Ovary (tissue), 10 donors: ENCODE measurements at places on chromosomes 7 and 10. TPM values are rescaled to one million over a fixed set of nuclear protein-coding genes. Genes with fewer than 3 reads are reported as not detected.

- peak; percentile 87 for DNase-seq
Measured at GRCh38 chr7:100088621-100089457, at the start of gene COPS6. Gene COPS6, plus strand, starts transcription at chr7:100088969. Its CDS starts 22 bp downstream, at chr7:100088991.

The GPNMB gene
- 64.1 TPM for total RNA-seq

GRCh38 chr10:124045276-124045675 lies 48.1 kb downstream of the CHST15 start:
- no peak for DNase-seq

The ADRB1 gene
- total RNA-seq, result 1.1 TPM

GRCh38 chr7:103387242-103387641 lies 39.8 kb downstream of the PSMC2 start:
- no peak for DNase-seq

- no peak for DNase-seq
Measured at GRCh38 chr7:100964630-100965029, 4.7 kb upstream of the MUC12 start.

DNA sequence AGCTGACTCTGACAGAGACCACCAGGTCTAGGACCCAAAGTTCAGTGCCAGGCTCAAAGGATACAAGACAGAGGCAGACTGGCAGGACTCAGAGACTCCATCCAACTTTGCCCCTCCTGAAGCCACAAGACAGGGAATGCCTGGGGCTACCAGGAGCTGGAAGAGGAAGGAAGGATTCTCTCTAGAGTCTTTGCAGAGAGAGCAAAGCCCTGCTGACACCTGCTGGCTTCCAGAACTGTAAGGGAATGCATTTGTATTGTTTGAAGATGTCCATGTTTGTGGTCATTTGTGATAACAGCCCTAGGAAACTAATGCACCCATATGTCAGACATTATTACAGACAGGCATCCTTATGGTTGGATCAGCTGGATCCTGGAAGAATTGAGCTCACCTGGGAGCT lies 132.3 kb upstream of the C7orf33 start:
- no peak for DNase-seq

The VSTM4 gene
- 17.3 TPM for total RNA-seq

- no peak for DNase-seq
Measured at GRCh38 chr7:31119249-31119648, 67.1 kb downstream of the ADCYAP1R1 start.

- DNase-seq, result no peak
Measured at GRCh38 chr10:107806026-107806425, 641.5 kb upstream of the SORCS1 start.

DNA sequence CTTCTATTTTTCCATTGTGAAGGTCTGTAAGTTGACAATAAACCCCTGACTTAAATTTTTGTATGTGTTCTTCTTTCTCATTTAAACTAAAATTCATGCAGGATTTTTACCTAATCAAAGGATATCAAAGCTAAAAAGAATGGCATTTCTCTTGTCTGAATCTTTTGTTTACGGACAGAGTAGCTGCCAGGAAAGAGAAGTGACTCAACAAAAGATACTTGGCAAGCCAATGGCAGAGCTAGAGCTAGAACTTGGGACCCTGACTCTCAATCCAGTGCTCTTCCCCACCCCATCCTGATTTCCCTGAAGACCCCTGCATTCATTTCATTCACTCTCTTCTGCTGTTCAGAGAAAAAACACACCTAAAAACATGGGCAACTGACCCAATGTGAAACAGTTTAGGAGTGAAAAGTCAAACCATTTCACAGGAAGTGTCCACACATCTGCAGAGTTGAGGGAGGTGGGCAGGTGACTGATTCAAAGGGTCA lies 40.2 kb upstream of the PDLIM1 start:
- DNase-seq, result no peak

DNA sequence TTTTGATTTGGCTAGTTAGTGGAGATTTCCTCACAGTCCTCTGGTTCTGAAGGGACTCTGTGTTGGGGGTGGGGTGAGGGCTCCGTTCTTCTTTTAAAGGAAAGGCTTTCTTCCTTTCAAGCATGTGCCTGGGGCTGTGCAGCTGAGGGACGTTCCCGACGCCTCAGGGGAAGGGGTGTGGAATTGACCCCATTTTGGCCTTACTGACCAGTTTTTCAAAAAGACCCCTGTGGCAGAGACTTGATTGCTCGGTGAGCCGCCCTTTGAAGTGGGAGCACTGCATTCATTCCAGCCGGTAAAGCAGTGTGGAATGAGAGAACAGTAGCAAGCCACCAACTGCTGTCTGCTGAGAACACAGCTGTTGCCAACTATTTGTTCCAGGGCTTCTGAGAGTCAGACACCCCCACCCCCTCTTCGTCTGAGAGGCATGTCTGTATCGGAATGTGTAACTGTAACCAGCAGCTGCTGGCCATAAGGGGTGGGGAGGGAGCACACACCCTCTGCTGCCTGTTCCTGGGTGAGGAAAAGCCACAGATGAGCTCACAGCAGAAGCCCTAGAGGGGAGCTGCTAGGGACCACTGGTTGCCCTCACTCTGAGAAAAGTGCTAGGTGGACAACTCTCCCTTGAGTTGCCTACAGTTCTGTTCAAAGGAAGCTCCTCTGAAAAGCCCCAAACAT lies 33.2 kb downstream of the WBP1L start:
- peak; percentile 80 for DNase-seq

The ACSL5 gene
- total RNA-seq, result 34.2 TPM

DNA sequence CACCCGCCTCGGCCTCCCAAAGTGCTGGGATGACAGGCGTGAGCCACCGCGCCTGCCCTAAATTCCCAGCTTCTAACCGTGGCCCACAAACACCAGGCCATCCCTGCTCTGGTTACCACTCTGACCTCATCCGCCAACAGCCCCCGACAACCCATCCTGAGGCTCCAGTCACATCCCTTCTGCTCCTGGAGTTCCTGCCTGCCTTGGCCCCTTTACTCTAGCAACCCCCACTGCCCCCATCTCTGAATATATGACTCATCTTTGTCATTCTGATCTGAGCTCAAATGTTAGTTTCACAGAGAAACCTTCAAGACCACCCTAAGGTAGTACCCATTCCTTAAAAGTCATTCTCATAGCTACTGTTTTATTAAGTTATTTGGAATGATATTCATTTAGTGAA lies 26.6 kb downstream of the RHEB start:
- no peak for DNase-seq

DNA sequence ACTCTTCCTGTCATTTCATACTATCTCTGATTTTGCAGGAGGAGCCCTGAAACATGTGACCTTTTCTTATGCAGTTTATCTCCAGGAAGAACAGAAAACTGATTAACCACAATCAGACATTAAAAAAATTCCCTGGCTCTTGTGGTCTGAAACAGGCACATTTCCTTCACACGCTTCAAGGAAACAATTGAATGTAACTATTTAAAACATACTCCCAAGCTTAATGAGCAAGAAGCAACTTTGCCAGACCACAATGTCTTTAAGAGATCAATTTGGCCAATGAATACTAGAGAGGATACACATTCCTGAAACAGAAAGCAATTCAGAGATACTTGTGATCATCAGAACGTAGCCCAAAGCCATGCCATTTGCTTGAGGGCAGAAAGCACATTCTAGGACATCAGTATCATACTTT lies 65.8 kb downstream of the PIP4K2A start:
- no peak for DNase-seq

The AGFG2 gene
- total RNA-seq, result 91.8 TPM

GRCh38 chr7:155244675-155245074 lies 53.0 kb upstream of the INSIG1 start:
- no peak for DNase-seq

GRCh38 chr10:22629852-22630233 lies 84.5 kb downstream of the PIP4K2A start:
- DNase-seq, result no peak

The TAS2R41 gene
- total RNA-seq, result not detected

GRCh38 chr10:10385831-10386230 lies 631.8 kb upstream of the CELF2 start:
- DNase-seq, result no peak

- DNase-seq, result no peak
Measured at GRCh38 chr7:66790196-66790595, 49.7 kb downstream of the RABGEF1 start.

- DNase-seq, result no peak
Measured at GRCh38 chr7:155953781-155954549, 141.7 kb upstream of the SHH start.

The MYO3A gene
- 5.4 TPM for total RNA-seq

DNA sequence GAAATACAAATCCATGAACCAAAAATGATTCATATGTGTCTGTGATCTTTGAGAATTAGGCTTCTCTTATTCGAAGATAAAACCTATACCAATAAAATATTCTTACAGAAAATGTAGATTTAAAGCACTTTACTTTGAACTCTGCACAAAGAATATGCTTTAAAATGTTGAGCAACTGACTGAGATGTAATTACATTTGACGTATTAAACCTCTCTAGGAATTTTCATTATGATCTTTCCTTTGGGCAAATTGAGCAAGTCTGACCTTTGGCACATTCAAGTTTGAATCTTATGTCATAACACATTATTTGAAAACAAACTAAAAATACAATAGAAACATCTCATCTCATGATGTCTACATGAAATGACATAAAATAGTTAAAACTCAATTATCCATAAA lies 69.2 kb upstream of the AHR start:
- no peak for DNase-seq

DNA sequence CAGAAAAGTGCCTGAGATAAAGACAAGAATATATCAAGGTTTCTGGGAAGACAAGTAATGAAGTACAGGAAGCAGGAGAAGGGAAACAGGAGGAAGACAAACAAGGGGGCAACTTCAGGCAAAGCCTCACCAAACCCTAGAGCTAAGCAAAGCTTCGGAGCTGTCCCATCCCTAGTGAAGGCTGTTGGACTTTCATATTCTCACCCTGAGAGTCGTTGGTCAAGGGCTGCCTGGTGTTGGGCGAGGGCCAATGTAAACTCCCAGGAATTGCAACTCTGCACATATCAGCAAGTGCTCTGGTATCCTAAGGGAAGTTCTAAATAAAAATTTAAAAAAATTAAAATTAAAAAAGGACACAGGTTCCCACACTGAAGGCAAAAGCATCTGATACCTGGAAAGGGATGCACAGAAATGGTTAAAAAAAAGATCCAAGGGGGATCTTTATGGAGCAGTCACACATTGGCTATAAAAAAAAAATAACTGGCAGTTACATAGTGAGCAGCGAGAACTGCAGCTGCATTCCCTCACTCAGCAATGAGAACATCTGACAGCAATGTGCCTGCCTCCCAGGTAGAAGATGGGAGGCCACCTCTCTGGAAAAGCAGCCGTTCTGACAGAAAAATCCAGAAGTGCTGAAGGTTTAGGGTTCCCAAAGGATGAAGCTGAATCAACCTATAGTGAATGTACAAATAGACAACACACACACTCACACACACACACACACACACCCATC lies 304.7 kb downstream of the WDR11 start:
- no peak for DNase-seq

GRCh38 chr10:42111661-42112330 lies 526.6 kb downstream of the ZNF33B start:
- no peak for DNase-seq

The CUBN gene
- total RNA-seq, result 5.1 TPM

GRCh38 chr7:92799446-92800211 lies 36.7 kb downstream of the CDK6 start:
- no peak for DNase-seq

DNA sequence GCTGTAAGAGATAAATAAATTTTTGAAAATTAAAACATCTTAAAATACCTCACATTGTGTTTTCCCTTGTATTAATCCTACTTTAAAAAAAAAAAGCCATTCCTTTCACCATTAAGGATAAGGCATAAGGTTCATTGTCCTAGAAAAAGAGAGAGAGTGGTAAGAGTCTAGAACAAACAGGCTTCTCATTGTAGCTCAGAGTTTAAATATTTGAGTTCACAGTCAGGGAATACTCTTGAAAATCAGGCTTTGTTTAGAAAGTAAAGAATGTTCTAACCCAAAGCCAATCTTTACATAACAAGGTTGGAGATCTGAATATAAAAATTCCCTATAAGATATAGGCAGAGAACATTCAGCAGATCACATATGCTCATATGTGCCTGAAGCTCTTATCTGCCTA lies 40.2 kb upstream of the TES start:
- no peak for DNase-seq

- DNase-seq, result no peak
Measured at GRCh38 chr10:71817831-71818655, 33.0 kb downstream of the PSAP start.
